Sigmoid colon (tissue), 7 donors: ENCODE measurements at places on chromosomes 1 and 21. TPM values are rescaled to one million over a fixed set of nuclear protein-coding genes. Genes with fewer than 3 reads are reported as not detected.

DNA sequence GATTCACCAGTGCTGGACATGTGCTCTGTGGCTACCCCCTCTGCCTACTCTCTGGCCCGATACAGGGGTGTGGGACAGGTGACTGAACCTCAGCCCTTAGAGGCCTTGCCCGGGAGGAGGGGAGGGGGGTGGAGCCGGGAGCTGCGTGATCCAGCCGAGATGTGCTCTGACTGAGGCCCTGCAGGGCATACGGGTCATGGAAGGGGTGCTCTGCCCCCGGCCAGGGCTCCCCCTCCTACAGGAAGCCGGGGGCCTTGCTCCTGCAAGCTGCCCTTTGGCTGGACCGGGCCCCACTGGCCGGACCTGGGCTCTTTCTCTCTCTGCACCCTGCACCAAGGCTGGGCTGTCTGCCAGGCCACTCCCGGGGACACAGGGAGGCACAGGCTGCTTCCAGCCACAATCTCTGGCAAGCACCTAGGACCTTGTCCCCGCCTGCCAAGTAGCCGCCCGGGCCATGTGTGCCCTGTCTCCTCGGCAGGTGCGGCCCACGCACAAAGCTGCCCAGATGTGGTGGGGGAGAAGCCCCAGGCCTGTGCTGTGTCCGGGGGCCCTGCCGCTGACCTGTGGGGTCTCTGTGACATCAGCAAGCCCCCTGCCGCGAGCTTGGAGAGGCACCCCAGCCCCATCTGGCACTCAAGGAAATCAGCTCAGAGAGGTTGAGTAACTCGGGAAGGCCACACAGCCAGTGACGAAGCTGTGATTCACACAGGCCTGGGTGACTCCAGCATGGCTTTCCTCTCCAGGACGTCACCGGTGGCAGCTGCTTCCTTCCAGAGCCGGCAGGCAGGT, 1.5 kb downstream of the SCNN1D start:
- H3K36me3 ChIP-seq: no peaks in the 10 kb centered on the region
- peak; percentile 65 for DNase-seq
- H3K27ac ChIP-seq: no peak overlapping the region
- H3K4me3 ChIP-seq: no peak overlapping the region
- peaks cover 15% of the 10 kb centered on the region for H3K27me3 ChIP-seq
- H3K4me1 ChIP-seq: no peaks in the 10 kb centered on the region

DNA sequence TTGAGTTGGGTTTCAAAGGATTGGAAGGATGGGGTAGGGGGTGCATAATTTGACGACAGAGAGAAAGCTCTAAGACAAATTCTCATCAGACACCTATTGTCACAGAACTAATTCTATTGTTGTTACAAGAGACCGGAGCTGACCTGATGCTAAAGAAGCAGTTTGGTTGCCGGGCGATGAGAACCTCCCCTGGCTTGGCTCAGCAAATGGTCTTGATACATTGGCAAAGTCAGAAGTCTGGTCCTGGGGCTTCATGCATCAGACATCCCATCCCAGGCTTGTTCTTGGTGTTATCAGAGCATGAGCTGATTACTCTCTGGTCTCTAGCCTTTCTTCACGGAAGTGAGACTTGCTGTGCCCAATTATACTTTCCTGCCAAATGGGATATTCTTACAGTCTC, 15.4 kb downstream of the TRIM67 start:
- no peak overlapping the region for H3K27ac ChIP-seq
- DNase-seq: no peak
- H3K36me3 ChIP-seq: no peaks in the 10 kb centered on the region
- H3K4me3 ChIP-seq: no peak overlapping the region
- H3K27me3 ChIP-seq: peaks cover 30% of the 10 kb centered on the region

Gene LCE1D
- not detected for total RNA-seq

DNA sequence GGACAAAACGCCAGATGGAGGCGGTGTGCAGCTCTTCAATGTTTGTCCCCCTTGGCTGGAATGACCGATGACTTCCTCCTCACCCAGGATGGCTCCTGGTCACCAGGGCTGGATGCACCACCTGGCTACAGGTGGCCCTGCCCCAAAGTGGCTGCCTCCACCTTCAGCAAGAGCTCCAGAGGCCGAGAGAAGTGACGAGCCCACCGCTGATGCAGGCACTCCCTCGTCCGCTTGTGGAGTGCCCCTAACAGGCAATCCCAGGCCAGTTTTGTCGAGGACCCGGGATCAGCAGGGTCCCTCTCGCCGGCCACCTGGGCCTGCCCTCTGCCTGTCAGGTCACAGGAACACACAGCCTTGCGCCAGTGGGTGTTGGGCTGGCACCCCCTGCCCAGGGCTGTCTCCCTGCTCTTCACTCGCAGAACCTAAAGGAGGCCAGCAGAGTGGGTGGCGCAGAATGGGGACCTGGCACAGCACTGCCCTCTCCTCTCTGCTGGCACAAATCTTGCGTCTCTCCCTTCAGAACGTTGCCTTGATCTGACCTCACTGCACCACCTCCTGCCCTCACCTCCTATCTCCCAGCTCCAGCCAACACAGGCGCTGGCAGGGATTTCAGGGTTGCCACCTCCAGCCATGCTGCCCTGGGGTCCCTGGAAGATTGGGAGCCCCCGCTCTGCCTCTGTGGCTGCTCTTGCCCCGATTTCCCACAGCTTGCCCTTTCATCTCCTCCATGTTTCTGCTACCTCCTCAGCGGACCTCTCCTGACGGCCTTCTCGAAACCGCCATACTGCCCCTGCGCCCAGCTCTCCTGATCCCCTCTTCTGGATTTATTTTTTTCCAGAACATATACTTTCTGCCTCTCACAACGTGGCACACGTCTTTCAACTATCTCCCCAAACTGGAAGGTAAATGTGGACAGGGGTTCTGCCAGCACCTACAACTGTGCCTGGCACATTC, 38.6 kb downstream of the SLC45A1 start:
- no peak overlapping the region for H3K4me3 ChIP-seq
- no peaks in the 10 kb centered on the region for H3K27me3 ChIP-seq
- H3K36me3 ChIP-seq: peaks cover 72% of the 10 kb centered on the region
- H3K4me1 ChIP-seq: peaks cover 44% of the 10 kb centered on the region

- no peaks in the 10 kb centered on the region for H3K27me3 ChIP-seq
- H3K4me1 ChIP-seq: peaks cover 14% of the 10 kb centered on the region
- DNase-seq: peak; percentile 94
- H3K36me3 ChIP-seq: no peaks in the 10 kb centered on the region
Observed at GRCh38 chr1:58968360-58968952, 184.6 kb upstream of the JUN start.

GRCh38 chr1:44707959-44708831, 22.8 kb downstream of the RNU5D-1 start:
- H3K36me3 ChIP-seq: no peaks in the 10 kb centered on the region
- H3K27ac ChIP-seq: no peak overlapping the region
- no peak for DNase-seq
- H3K4me1 ChIP-seq: no peaks in the 10 kb centered on the region
- no peak overlapping the region for H3K4me3 ChIP-seq
